Activated CD4-positive, alpha-beta memory T cell treated with anti-CD3 and anti-CD28 coated beads for 36 hours (primary cell): ENCODE measurements at places on chromosomes 16 and 17. TPM values are rescaled to one million over a fixed set of nuclear protein-coding genes. Genes with fewer than 3 reads are reported as not detected.
A peak's percentile ranks its signal among the peaks of the same experiment; 100 is the strongest.

- H3K36me3 ChIP-seq, result peaks cover 34% of the 10 kb centered on the region
- no peak overlapping the region for H3K27ac ChIP-seq
Observed at GRCh38 chr17:65536573-65537342, 24.7 kb downstream of the AXIN2 start.

DNA sequence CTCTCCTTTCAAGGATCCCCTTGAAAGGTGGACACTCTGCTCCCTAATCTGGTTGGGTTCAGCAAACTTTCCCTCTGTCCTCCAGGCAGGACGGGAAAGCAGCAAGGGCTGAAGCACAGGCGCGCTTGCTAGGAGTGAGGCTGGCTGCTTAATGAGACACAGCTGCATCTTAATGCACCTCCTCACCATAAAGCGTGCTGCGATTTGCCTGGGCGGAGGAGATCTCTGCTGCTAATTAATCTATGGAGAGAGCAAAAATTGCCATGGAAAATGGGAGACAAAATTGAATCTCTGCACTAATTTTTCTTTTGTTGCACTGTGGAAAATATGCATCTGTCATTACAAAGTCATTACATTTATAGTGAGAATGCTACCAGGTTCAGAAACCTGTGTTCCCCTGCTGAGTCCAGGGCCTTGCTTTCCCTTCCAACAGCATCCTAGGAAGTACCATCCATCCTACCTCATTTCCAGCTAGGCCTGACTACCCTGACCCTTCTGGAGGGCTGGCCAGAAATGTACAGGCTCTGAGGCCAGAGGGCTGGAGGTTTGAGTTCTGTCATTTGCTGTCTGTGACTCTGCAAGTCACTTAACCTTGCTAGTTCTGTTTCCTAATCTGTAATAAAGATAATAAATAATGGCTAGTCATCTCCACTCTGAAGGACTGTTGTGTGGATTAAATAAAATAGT, 43.5 kb upstream of the BCAR1 start:
- no peak overlapping the region for H3K4me3 ChIP-seq
- no peaks in the 10 kb centered on the region for H3K4me1 ChIP-seq
- H3K27ac ChIP-seq, result no peak overlapping the region
- H3K36me3 ChIP-seq, result peaks cover 54% of the 10 kb centered on the region
- no peak for DNase-seq

DNA sequence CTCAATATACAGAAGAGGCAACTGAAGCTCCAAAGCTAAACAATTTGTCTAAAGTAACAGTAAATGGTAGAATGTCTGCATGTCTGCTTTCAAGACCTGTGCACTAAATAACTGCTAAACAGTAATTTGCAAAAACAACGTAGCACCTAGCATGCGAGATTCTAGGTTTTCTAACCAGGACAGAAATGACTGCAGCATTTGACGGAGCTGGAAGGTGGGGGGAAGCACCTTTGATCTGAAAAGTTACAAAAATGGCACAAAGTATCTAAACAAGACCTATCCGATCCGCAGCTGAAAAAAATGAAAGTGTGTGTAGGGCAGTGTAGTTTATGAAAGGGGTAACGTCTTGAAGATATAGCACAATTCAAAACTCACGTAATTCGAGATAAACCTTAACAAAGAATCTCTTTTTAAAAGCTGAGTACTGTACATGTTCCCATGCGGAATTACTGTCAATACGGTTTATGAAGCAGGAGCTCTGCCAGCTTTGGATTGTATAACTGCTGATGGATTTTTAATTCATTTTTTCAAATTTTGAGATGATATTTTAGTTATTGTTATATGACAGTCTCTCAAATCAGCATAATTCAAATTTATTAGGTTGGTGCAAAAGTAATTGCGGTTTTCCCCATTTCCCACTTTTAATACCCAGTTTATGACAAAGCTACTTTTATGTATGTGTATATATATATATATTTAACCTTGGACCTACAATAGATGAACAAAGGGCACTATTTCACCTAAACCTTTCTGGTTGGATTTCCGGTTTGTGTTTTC, 1.2 kb upstream of the WIPI1 start:
- peak overlapping the region; percentile 72 for H3K4me3 ChIP-seq
- DNase-seq, result peak; percentile 50
- H3K27ac ChIP-seq, result peak overlapping the region; percentile 68
- no peaks in the 10 kb centered on the region for H3K27me3 ChIP-seq
- H3K36me3 ChIP-seq, result no peaks in the 10 kb centered on the region

- H3K27ac ChIP-seq, result no peak overlapping the region
- no peak overlapping the region for H3K4me3 ChIP-seq
- no peaks in the 10 kb centered on the region for H3K4me1 ChIP-seq
- DNase-seq, result no peak
Observed at GRCh38 chr17:62950067-62950466, 16.0 kb upstream of the TANC2 start.

GRCh38 chr17:72123530-72124437, 3.0 kb downstream of the SOX9 start:
- H3K4me1 ChIP-seq, result peaks cover 6% of the 10 kb centered on the region
- no peak overlapping the region for H3K27ac ChIP-seq
- no peak overlapping the region for H3K4me3 ChIP-seq
- no peak for DNase-seq

- peak overlapping the region; percentile 7 for H3K27ac ChIP-seq
- peaks cover 66% of the 10 kb centered on the region for H3K4me1 ChIP-seq
- no peak for DNase-seq
- peaks cover 55% of the 10 kb centered on the region for H3K36me3 ChIP-seq
Observed at GRCh38 chr17:40150276-40150675, 9.9 kb downstream of the CASC3 start.

DNA sequence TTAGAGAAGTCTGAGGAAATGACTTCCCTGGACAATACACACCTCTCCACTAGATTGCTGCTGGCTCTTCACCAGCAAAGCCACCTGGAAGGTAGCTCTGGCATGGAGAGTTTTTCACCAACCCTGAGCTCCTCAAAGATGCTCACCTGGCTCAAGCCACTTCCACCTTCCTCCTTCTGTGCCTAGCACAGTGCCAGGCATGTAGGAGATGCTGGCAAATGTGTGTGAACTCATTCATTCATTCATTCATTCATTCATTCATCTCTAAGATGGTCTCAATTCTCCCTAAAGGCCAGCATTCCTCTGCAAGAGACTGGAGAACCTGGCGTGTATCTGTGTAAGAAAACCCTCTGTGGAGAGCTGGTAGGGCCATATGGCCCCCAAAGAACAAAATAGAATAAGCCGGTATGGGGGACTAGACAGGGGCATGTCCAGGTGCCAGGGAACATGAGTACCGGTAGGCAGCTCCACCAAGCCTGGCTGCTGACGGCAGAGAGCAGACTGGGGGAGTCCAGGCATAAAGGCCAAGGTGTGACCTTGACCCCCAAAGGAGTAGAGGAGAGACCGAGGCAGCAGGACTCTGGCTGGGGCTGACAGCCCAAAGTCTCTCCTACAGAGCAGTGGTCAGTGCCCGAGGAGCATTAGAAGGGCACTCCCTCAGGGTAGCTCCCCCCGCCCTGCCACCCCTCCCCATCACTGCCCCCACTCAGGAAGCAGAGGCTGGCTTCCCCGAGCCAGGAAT, 132.2 kb upstream of the TNRC6C start:
- no peak for DNase-seq
- H3K4me3 ChIP-seq, result no peak overlapping the region
- H3K27me3 ChIP-seq, result no peaks in the 10 kb centered on the region
- no peak overlapping the region for H3K27ac ChIP-seq
- no peaks in the 10 kb centered on the region for H3K36me3 ChIP-seq

DNA sequence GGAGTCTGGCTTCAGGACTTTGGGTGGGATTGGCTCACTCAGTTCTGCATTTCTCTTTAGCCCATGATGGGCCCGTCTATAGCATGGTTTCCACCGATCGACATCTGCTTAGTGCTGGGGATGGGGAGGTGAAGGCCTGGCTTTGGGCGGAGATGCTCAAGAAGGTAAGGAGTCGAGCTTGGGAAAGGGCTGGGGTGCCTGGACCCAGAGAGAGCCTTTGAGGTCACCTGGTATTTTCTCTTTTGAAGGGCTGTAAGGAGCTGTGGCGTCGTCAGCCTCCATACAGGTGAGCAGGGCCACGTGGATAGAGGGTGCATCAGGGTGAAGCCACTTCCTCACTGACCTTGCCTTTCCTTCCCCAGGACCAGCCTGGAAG, 2.2 kb downstream of the THOC6 start:
- peaks cover 10% of the 10 kb centered on the region for H3K36me3 ChIP-seq
- no peak for DNase-seq

GRCh38 chr17:8255499-8255898, 6.4 kb downstream of the PFAS start:
- no peak for DNase-seq
- peaks cover 3% of the 10 kb centered on the region for H3K4me1 ChIP-seq
- H3K36me3 ChIP-seq, result peaks cover 44% of the 10 kb centered on the region

DNA sequence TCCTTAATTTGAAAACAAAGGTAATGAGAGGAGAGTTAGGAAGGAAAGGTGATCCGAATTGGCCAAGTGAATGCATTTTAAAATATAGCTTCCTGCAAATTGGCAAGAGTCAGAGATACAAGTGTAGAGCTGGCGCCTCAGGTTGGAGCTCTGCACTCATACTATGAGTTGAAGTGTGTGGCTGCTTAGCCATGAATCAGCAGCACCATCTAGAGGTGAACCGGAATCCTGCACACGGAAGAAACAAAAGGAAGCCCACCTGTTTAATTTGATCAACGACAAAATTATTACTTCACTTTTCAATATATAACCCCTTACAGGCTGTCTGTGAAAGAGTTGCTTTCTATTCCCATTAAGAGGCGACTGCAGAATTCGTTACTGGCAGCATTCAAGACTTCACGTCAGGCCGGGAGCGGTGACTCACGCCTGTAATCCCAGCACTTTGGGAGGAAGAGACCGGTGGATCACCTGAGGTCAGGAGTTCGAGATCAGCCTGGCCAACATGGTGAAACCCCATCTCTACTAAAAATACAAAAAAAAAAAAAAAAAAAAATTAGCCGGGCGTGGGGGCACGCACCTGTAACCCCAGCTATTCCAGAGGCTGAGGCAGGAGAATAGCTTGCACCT, 1253.7 kb upstream of the CDH8 start:
- no peaks in the 10 kb centered on the region for H3K27me3 ChIP-seq
- no peak overlapping the region for H3K27ac ChIP-seq
- no peaks in the 10 kb centered on the region for H3K4me1 ChIP-seq
- H3K4me3 ChIP-seq, result no peak overlapping the region
- DNase-seq, result peak; percentile 10
- H3K36me3 ChIP-seq, result no peaks in the 10 kb centered on the region

CD300H gene
- total RNA-seq, result not detected

CSF3 gene
- total RNA-seq, result not detected

CPHXL2 gene
- not detected for total RNA-seq

KRTAP4-3 gene
- not detected for total RNA-seq
